ENCODE measurements at places on chromosomes 16 and 17. TPM values are rescaled to one million over a fixed set of nuclear protein-coding genes. Genes with fewer than 3 reads are reported as not detected.
A peak's percentile ranks its signal among the peaks of the same experiment; 100 is the strongest.

CD19 gene
- total RNA-seq: 0.27 TPM

GRCh38 chr17:81687770-81688541, 4.1 kb downstream of the HGS start:
- no peak for DNase-seq

GRCh38 chr16:80909720-80910119, 97.0 kb downstream of the CMC2 start:
- DNase-seq: no peak

DNA sequence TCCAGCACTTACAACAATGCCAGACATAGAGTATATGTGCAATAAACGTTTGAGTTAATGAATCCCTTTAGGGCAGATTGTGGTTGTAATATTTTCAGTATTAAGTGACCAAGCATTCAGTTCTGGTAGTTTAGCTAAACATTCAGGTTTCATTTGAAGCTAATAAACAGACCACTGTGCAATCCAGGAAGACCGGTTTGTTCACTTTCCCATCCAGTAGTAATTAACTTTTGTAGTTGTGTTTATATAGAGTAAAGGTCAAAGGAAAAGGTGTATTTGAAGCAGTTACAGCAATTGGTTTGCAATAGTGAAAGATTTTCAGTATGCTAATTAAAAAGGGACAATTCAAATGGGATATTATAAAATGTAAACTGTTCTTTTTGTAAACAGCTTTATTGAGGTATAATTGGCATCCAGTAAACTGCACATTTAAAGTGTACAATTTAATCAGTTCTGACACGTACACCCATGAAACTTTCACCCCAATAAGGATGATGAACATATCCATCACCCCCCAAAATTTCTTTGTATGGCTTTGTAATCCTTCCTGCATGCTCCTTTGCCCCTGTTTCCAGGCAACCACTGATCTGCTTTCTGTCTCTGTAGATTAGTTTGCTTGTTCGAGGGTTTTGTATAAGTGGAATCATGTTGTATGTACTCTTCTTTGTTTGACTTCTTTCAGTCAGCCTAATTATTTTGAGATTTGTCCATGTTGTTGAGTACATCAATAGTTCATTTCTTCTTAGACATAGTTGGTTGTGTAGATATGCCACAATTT, 26.3 kb downstream of the MRTFB start:
- DNase-seq: peak; percentile 76

DNA sequence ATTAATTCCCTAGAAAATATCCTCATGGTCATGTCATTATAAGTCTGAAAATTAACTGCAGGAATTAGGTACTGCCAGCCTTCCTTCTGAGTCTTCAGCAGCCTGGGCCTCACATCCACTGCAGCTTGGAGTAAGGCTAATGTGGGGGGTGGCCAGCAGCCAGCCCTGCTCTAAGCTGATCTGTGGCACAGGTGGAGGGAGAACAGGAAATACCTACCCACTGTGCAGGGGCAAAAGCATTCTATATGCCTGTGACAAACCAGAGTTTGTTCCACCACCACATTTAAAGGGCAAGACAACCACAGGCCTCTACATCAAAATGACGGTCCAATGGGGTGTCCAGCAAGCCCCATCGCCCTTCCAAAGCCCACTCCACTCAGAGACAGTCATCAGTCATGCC, 9.4 kb downstream of the NPRL3 start:
- DNase-seq: no peak

- no peak for DNase-seq
These were observed 11.0 kb downstream of the GSE1 start for GRCh38 chr16:85623997-85624601.

GRCh38 chr17:48637323-48638260, 11.4 kb upstream of the HOXB9 start:
- DNase-seq: no peak

DNA sequence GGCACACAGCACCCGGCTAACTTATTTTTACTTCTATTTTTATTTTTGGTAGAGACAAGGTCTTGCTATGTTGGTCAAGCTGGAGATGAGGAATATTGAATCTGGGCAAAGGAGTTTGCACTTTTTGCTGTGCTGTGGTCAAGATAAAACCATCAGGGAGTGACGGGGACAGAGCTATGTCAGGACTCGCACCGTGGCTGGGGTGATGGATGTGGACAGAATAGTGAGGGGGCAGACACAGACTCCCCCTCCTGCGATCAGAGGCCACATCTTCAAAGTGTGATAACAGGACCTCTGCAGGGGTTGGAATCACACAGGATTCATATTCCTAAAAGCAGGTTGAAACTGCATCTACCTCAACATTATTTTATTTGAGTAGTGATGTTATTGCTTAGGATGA, 25.6 kb downstream of the IL21R start:
- no peak for DNase-seq

DNA sequence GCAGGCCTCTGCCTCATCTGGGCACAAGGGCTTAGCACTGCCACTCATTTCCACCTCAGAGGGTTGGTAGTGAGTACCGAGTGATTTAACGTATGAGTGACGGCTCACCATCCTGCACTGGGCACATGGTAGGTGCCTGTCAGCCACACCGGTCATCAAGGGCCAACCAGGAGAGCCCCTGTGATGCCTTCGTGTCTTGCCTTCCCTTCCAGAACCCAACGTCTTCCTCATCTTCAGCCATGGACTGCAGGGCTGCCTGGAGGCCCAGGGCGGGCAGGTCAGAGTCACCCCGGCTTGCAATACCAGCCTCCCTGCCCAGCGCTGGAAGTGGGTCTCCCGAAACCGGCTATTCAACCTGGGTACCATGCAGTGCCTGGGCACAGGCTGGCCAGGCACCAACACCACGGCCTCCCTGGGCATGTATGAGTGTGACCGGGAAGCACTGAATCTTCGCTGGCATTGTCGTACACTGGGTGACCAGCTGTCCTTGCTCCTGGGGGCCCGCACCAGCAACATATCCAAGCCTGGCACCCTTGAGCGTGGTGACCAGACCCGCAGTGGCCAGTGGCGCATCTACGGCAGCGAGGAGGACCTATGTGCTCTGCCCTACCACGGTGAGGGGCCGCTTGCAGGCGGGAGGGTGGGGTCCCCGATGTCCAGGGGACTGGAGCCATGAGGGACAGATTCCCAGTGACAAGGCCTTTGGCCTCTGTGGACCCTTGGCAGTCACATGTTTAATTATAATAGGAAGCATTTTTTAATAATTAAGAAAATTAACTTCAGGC, 37.1 kb downstream of the MRC2 start:
- no peak for DNase-seq

USP43 gene
- total RNA-seq: 8.0 TPM

GRCh38 chr16:60748366-60748765, 1287.9 kb downstream of the CDH8 start:
- DNase-seq: no peak

KRT15 gene
- total RNA-seq: 37.1 TPM

HBA1 gene
- total RNA-seq: 4.9 TPM

MPDU1 gene
- total RNA-seq: 50.9 TPM

DNA sequence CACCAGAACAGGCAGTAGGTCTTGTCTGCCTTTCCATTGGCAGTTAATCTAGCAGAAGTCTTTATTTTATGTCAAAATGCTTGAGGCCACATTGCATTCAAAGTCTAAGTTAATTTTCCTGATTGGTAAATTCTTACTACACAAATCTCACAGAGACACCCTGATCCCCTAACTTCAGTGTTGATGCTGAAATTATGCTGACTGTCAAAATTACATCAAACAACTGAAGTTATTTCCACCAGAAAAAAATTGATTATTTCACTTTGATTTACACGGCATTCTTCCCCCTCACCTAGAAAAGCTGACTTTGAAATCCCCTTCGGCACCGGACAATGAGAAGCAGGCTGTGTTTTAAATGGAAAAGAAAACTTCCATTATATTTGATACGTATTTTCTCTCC, 99.1 kb downstream of the MAF start:
- no peak for DNase-seq

SCGB1C2 gene
- total RNA-seq: not detected

ALOX15 gene
- total RNA-seq: 0.57 TPM

GRCh38 chr16:24721830-24722238, 7.6 kb upstream of the TNRC6A start:
- DNase-seq: no peak

GRCh38 chr17:13735861-13736260, 134.1 kb upstream of the HS3ST3A1 start:
- no peak for DNase-seq

GRCh38 chr17:42155614-42156045, 841 bp upstream of the RAB5C start:
- DNase-seq: no peak

GRCh38 chr17:76452127-76452659, 759 bp downstream of the UBE2O start:
- DNase-seq: no peak

OR1F1 gene
- total RNA-seq: not detected

- DNase-seq: no peak
These were observed 9.1 kb downstream of the BCL7C start for GRCh38 chr16:30884760-30885159.

DNA sequence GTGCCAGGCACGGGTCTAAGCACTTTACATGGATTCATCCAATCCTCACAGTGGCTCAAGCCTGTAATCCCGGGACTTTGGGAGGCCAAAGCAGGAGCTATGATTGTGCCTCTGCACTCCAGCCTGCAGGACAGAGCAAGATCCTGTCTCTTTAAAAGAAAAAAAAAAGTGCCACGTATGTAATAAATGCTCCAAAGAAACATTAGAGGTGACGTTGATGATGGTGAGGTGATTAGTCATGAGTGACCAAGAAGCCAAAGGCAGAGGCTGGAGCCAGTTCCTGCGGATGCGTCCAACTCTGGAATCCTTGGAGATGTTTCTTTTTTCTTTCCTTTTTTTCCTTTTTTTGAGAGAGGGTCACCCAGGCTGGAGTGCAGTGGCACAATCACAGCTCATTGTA, 59.4 kb upstream of the SIAH1 start:
- DNase-seq: peak; percentile 73

DNA sequence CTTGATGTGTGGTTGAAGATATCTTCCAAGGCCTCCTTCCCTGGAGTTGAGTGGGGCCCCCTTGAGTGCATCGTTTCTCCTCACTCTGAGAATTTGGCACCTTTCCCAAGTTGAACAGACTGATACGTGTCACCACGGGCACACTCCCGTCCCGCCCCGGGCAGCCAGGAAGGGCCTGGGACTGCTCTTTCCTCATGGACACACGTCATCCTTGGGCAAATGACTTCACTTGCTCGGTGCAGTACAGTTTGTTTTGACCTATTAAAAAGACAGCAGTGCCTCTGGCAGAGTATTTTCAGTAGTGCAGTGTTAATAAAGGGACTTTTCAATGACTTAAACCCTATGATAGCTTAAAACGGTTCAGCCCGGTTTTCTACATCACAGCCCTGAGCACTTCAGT, 59.9 kb downstream of the SEC14L1 start:
- no peak for DNase-seq

CHAD gene
- not detected for total RNA-seq

DNA sequence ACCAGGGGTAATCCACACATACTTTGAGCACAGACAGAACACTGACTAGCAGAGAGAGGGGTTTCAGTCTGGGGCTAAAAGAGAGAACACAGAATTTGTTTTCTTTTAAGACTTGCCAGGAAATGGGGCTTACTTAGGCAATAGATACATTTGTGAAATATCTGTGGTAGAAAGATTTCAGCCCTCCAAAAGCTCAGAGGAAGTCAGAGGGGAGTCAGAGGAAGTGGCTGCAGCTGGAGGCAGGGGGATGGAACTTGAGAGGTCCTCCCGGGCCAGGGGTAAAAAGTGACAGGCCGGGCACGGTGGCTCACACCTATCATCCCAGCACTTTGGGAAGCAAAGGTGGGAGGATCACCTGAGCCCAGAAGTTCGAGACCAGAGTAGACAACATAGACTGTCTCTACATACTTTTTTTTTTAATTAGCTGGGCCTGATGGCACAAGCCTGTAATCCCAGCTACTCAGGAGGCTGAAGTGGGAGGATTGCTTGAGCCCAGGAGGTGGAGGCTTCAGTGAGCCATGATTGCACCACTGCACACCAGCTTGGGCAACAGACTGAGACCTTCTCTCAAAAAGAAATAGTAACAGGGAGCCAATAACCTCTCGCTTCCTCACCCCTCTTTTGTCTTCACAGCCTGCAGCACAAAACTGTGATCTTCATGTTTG, 49.9 kb downstream of the NLRC5 start:
- DNase-seq: no peak

GRCh38 chr17:70891306-70891705, 722.0 kb downstream of the KCNJ2 start:
- no peak for DNase-seq

GRCh38 chr16:50756473-50756872, 14.6 kb downstream of the CYLD start:
- DNase-seq: no peak

DNA sequence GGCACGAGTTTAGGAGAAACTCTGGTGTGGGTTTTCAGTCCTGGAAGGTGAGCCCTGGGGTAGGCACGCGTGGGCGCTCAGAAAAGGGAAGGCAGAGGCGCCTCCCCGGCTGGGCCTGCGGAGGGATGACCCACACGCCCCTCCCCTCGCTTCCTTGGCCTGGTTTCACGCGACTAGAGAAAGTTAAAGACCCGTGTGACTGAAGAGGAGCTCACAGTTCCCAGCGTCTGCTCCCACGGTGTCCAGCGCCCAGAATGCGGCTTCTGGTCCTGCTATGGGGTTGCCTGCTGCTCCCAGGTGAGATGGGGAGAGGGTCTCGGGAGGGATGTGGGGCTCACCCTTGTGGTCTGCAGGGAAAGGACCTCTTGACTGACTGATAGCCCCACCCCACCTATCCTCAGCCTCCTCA, at the start of gene CD300LG:
Gene CD300LG, plus strand, starts transcription at position 214 of the 409 bp plus-strand sequence. Its CDS starts 41 bp downstream, at position 255.
- DNase-seq: no peak

- no peak for DNase-seq
These were observed 7.1 kb upstream of the MT2A start for GRCh38 chr16:56601325-56601724.

DNA sequence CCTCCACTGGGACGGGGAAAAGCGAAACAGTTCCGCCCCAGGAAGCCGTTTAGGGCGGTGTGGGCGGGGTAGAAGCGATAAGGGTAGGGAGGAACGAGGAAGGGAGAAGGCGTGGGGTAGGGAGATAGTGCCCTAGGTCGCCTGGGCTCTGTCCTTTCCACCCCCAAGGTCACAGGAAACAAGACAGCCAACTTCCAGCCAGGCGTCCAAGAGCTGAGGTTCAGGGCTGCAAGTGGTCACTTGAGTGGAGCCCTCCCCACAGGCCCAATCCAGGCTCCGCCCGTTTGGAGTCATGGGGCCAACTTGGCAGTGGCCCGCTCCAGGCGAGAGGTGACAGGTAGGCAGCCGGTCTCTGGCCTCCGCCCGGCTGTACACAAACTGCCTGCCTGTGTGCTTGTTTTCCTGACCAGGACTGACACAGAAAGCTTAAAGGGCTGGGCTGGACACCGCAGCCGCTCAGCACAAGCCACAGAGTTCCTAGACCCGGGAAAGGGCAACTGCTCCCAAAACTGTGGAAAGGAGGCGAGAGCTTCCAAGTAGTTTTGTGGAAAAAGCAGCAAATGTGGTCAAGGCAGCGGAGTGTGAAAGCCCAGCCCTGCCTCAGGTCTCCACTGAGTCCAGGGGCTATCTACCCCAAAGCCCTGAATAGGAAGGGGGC, at the start of gene RILP:
Gene RILP, minus strand, starts transcription at position 23 of the 658 bp plus-strand sequence. CDS start 62 bp downstream, outside the sequence.
- peak; percentile 24 for DNase-seq

GRCh38 chr17:72462814-72463213, 342.0 kb downstream of the SOX9 start:
- DNase-seq: no peak

All from HCT116 (cell line).